GM12892 (cell line): ENCODE measurements at places on chromosomes 7 and 10.

DNA sequence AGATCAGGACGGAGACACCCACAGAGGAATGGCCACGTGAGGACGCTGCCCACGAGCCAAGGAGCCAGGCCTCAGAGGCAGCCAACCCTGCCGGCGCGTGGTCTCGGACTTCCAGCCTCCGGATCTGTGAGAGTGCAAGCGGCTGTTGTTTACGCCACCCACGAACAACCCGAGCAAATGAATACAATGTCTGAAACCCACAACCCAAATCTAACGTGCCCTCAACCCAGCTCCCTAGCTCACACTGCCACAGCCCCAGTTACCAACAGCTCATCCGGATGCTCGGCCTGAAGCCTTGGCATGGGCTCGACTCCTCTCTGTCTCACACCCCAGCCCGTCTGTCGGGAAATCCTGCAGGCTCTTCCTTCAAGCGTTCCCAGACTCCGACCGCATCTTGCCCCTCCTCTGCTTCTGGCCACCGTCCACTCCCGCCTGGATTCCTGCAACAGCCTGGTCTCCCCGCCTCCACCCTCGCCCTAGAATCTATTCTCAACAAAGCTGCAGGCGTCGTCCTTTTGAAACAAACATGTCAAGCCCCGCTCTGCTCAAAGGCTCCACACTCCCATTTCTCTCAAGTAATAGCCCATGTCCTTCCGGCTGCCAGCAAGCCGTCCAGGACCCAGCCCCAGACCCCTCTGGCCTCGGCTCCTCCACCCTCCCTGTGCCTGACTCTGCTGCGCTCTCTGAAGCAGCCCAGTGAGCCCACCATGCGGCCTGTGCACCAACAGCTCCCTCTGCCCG is 35.3 kb downstream of the STK32C start:
- no peak for DNase-seq

DNA sequence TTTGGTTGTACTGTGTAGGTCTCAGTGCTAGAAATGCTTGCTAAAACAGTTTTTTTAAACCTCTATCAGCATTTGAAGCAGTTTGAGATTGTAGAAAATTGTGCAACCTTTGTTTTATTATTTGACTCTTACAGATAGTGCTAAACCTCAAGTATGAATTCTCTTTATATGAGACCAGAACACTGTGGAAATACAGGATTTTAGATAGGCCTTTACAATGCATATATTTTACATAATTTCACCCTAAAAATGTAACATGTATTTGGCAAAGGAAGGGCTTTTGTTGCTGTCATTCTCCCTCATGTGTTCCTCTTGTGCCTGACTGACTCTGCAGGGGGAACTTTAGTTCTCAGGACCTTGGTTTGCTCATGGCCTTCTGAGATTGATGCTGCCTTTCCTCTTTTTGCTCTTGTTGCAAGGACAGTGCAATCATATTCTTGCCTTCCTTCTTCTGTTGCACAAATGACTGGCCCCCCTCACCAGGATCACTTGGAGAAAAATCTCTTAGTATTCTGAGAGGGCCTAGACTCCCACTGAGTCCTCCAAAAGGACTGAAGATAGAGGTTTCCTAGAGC is 188.7 kb downstream of the PPP1R9A start:
- DNase-seq: no peak

- no peak for DNase-seq
These were observed 124.9 kb downstream of the CSTF2T start for GRCh38 chr10:51574248-51575048.

DNA sequence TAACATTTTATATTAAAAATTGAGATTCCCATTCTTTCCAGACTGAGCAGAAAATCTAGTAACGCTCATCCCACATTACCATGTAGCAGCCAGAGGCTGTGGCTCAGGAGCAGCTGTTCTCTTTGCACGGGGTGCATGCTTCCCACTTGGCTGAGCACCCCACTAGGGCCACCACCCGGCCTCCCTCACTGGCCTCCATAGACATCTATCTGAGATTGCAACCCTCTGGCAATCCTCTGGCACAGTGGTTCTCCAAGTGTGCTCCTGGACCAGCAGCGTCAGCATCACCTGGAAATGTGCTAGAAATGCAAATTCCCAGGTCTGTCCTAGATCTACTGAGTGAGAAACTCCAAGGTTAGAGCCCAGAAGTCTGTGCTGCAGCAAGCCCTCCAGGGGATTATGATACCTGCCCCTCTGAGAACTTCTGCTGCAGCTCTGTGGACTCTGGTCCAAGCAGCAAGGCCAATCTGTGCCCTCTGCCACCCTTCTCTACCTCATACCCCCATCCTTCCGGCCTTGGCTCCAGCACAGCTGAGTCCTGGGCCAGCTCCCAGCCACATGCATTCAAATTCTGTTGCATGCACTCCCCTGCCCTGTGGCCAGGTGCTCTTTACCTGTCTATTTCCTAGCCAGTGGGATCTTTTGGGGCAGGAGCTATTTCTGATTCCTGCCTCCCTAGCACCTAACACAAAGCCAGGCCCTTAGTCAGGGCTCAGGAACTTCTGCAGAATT is 301.5 kb downstream of the GRID1 start:
- no peak for DNase-seq

DNA sequence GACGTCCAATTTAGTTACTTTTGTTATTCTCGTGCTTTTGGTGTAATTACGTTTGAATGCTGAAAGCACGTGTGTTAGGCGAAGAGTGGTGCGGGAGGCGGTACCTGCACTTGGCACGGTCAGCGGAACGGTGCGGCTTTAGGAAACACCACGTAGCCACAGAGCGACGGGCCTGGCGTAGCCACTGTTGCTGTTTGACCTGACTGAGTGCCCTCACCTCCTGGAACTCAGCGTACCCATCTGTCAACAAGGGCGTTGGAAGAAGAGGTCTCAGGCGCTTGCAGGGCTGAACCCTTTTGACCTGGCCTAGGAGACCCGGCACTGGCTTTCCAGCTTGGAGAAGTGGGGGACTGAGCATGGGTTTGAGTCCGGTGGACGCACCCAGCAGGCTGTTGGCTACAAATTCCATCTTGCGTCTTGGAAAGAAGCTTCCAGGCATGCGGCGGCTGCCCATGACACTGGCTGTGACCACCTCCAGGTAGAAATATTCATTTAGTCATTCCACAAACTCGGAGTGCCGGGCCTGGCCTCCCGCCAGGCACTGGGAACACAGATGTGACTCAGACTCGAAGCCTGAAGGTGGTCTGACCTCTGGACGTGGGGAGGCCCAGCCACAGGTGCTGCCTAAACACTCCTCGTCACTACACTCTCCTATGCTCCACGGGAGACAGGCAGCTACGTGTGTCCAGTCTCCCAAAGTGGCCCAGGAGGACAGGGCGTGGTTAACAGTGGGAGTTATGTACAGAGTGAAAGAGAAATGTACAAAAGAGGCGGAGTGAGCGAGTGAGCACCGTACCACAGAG is 22.2 kb downstream of the FAM20C start:
- no peak for DNase-seq

DNA sequence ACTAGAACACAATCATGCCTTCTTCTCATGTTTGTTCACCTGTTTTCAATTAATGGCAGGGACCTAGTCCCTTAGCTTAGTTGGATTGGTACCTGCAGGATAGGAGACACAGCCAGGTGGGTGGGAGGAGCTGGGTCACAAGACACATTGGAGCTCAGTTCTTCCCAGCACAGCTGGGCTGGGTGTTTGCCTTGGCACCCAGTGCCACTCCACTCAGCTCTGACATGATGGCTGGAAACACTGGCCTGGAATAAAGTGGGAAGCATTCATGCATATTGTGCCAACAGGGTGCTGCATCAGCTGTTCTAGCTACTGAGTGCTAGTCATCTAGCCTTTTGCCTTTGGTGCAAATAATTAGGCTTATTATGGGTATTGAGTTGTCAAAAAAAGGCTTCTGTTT is 226.1 kb downstream of the PTEN start:
- DNase-seq: no peak

- no peak for DNase-seq
These were observed 553.3 kb upstream of the FZD8 start for GRCh38 chr10:36195364-36195763.

- no peak for DNase-seq
These were observed 187.5 kb upstream of the ADO start for GRCh38 chr10:62616885-62617590.

DNA sequence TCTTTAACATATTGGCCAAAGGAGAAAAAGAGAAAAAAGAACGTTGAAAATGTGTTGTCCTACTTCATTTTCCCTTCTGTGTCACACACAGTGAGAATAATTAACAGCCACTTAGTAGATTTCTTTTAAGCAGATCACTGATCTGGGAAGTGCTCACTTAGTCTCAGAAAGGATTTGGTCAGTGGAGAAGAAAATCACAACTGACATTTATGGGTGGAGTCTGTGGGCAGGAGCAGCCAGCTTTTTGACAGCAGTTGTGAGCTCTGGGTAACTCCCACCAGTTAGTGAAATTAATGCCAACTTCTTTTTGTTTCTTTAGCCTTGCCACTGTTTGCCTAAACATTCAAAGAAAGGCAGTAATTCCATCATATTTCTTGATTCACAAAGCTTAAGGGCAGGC is 49.7 kb downstream of the CDK14 start:
- no peak for DNase-seq

GRCh38 chr7:68776326-68776725 is 821.9 kb upstream of the AUTS2 start:
- DNase-seq: no peak

DNA sequence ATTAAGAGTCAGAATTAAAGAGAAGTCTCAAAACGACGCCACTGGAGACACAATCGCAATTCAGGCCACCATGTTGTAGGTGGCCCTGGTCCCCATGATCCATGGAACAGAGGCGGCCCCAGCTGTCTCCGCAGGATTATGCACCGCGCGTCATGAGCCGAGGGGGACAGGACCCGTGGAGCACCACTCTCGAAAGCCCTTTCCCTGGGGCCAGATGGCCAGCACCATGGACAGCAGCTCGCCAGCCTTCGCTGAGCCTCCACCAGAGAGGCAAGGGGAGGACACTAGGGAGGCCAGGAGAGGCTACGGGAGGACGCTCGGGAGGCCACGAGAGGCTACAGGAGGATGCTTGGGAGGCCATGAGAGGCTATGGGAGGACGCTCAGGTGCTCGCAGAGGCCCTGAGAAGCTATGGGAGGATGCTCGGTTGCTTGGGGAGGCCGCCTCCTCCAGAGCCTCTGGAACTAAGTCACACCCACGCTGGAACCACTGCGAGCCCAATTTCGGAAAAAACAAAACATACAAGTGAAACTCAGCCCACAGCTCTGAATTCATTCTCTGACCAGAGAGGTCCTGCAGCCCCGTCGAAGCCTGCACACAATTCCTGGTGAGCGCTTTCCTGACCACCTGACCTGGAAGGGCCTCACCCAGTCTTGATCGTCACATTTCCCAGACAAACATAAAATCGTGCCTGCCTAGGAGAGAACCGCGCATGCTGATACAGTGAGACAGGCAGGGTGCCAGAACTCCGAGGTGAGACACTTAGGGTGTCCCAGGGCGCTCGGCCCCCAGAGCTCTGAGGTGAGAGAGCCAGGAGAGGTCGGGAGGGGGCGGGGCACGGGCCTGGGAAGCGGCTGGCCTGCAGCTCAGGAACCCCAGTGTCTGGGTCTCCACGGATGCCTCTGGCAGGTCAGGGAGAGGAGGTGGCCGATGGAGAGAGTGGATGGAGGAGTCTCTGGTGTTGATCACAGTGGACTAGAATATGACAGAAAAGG is 224.4 kb downstream of the PTPRN2 start:
- DNase-seq: no peak

GRCh38 chr10:17548770-17549169 is 68.4 kb downstream of the HACD1 start:
- DNase-seq: no peak

- no peak for DNase-seq
These were observed 253.6 kb downstream of the ELFN1 start for GRCh38 chr7:1923409-1924257.

DNA sequence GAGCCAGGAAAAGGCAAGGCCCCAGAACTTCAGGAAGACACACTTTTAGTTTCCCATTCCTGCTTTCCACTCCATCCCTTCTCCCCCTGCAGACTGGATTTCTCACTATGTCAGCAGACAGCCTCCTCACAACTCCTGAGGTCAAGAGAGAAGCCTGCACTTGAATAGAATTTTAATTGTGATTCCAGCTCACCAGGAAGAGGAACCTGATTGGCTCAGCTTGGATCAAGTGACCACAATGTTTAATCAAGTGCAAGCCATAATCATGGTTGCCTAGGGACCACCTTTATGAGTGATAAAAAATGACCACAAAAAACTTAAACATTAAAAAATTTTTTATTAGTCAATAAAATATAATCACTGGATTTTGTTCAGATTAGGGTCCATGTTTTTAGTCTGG is 244.7 kb upstream of the RHOBTB1 start:
- DNase-seq: no peak

DNA sequence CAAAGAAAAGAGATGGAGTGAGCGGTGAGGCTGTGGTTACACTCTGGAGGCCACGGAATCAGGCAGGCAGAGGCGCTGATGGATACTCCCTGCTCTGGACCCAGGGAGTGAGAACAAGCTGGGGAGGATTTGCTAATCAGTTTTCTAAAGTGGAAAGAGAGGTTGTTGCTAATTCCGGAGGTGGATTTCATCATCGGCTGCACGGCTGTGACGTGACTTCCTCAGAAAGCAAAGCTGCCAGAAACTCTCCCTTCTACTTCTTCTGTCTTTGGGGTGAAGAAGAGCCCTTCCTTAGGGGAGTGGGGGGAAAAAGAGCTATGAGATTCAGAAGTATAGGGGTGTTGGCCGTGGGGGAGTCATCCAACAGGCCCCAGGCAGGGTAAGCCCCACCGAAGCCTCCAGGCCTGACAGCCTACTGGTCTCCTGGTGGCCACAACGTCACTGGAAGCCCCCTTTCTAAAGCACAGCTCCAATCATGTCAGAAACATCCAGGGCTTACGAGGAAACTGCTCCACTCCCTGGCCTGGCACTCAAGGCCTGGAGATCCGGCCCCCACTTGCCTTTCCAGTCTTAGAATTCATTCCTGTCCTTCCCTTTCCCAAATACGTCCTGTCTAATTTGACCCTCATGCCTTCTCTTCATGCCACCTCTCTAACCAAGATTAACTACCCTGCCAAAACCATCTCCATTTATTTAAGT is 114.5 kb downstream of the HIP1 start:
- no peak for DNase-seq

GRCh38 chr10:11449761-11450160 is 161.7 kb downstream of the USP6NL start:
- no peak for DNase-seq

DNA sequence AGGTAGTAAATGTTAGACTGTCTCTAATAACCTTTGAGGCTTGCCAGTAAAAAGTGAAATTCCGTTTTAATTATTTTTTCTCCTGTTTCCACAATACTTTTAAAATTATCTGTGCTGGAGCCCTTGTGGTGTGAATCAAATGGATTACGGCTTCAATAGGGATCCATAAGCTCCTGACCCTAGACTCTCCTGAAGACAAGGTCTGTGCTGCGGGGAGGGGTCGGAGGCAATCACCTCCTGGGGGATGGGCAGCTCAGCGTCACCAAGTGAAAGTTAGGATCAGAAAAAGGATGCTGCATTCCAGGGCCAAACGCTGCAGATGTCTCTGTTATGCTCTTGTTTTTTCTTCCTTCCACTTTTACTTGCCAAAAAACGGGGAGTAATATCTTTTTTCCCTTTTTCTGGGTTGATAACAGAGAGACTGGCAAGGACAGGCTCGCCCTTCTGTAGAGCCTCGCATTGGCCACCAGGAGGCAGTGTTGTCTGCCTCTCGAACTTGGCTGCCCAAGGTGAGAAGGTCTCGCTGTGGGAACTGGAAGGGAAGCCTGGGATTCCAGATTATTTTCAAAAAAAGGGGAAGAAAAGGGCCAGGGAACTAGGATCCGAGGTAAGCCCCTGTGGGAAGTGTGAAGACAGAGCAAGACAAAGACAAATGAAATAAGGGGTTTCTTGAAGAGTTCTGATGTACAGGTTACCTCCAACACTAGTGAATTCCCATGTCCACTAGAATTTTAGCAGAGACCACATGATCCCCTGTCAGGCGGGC is 621.9 kb downstream of the ACTR3B start:
- DNase-seq: no peak
